ENCODE measurements at places on chromosomes 2 and 18.

DNA sequence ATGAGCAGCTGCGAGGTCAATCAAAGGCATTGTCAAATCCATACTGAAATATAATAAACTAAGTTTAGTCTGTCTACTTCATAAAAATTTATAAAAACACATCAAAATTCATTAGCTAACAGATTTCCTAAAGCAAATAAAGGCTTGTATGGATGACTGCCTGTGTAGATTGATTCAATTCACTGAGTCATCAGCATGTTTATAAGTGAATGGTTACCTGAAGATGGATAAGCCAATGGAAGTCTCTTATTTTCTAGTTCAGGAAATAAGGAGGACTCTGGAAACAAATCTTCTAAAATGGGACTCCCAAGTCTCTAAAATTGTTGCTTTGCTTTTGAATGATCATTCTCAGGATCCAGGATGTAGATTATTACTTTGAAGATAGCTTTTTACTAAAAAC is 57.0 kb upstream of the HNRNPA3 start:
- DNase-seq: no peak

DNA sequence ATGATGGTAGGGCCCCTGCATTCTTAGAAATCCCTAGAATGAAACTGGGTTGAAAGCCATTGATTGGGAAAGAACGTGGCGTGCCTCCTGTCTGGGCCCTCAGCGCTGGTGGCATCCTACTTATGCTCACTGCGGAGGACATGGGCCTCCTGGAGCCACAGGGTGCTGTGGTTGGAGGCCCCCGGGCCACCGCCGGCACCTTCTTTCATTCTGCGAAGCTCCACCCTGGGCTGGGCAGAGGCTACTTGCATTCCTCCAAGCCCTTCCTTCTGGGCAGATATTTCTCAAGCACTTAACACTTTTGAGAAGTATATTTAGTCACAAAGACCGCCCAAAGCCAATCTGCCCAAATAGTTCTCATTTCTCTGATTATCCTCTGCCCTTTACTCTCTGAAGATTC is 311.9 kb downstream of the MYCN start:
- no peak for DNase-seq

DNA sequence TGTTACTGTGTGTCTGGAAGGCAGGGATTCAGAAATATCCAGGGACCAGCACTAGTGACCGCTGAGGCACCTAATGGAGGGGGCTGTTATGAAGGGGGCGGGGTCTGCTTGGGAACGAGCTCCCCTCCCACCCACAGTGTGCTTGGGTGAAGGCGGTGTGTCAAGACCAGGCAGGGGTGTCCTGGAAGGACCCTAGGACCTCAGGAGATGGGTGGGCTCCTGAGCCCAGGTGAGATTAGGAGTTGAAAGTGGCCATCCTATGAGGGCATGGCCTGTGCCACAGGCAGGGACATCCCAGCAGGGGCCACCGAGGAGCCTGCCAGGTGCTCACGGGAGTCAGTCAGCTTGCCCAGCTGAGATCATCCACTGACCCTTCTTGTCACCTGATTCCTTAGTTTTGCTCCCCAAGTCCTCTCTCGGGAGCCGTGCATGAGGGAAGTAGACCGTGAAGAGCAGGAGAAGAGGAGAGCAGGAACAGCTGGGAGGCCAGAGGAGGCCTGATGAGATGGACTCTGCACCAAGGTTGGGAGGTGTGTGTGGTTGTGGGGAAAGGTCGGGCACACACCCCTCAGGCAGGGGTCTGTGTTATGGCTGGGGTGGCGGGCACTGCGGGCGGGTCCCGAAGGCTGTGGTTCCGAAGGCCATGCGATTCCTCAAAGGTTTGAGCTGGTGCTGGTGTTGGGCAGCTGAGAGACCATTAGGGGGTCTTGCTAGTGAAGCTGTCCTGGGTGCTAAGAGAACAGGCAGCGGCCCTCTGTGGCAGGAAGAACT is 180.9 kb upstream of the HS6ST1 start:
- DNase-seq: no peak

GRCh38 chr18:35344736-35345459 is 678 bp upstream of the ZNF24 start:
- DNase-seq: no peak

GRCh38 chr2:105438104-105438929 is 39.5 kb upstream of the FHL2 start:
- DNase-seq: no peak

GRCh38 chr2:178328037-178328436 is 122.9 kb downstream of the PRKRA start:
- DNase-seq: no peak

DNA sequence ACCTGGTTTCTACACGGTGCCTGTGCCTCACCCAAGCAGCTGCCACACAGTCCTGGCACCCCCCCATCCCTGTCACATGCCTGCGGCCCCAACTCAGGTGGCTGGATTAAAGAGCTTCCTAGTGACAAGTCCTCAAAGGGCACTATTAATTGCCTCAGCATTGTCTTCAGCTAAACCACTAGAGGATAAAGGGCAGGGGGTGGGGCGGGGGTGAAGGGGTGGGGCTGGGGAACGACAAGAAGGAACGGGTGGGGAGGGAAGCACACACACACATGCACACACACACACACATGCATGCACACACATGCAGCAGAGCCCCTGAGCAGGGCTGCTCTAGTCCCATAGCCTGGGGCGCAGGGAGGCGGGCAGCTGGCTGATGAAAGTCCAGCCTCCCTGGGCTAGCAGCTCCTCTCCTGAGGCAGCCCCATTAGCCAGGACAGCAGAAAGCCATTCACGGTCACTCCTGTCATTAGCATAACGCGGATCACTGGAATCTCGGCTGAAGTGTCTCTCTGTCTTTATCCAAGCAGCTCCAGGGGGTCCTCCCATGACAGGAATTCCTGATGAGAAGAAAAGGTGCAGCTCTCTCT is 7.4 kb upstream of the TEX261 start:
- no peak for DNase-seq

- DNase-seq: no peak
Measured at GRCh38 chr2:12819721-12820120, 103.0 kb downstream of the TRIB2 start.

GRCh38 chr18:42475157-42475556 is 520.1 kb downstream of the PIK3C3 start:
- no peak for DNase-seq

GRCh38 chr18:61791031-61791430 is 101.8 kb downstream of the RNF152 start:
- DNase-seq: no peak
